HAP-1 (cell line): ENCODE measurements at places on chromosomes 6 and 20.

- no peak for DNase-seq
Measured at GRCh38 chr20:36579996-36580545, 6.7 kb downstream of the TGIF2 start.

DNA sequence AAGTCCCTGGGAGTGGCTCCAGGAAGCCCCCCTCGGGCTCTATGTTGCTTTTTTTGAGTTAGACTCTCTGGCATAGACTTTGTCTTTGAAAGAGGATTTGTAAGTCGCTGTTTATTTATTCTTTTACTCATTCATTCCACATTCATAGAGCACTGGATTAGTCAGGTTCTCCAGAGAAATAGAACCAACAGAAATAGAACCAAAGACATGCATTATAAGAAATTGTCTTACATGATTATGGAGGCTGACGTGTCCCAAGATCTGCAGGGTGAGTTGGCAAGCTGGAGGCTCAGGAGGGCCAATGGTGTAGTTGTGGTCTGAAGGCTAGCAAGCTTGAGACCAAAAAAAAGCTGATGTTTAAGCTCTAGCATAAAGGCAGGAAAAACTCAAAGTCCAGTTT lies 98.3 kb upstream of the CHD6 start:
- DNase-seq: no peak

DNA sequence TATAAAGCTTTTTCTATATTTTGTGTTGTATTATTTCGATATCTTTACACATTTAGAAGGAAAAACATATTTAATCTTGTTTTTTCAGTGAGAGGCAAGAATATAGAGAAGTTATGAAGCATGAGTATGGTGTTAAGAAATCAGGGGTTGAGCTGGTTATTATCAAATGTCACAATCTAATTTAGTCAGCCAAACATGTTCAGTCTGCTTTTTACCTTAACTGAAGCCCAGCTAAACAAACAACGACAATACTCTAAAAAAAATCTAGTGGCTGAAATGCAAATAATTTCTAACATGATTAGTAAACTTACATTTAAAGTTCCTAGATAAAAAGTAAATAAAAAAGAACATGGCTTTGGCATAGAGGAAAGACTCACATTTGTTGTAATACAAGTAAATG lies 433.8 kb upstream of the NRSN1 start:
- DNase-seq: no peak

GRCh38 chr6:3393836-3394202 lies 63.0 kb downstream of the SLC22A23 start:
- DNase-seq: no peak

DNA sequence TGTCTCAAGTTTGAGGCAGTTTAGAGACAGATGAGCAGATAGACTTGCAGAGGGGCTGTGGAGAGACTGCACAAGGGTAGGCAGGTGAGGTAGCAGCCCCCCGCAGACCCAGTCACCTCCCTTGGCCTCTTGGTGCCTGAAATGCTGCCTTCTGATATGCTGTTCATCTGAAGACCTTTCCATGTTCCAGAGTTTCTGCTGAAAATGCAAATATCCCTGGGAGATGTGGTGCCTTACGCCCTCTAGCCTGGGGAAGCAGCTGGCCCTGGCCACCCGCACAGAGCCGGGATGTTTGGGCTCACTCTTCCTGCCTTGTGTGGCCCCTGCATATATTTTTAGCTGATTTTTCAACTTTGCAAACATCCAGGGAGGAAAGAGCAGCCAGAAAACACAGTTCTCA lies 51.4 kb downstream of the TMEM242 start:
- DNase-seq: no peak

GRCh38 chr6:524803-525202 lies 132.1 kb downstream of the HUS1B start:
- no peak for DNase-seq

- DNase-seq: no peak
Measured at GRCh38 chr6:1827984-1828793, 218.5 kb downstream of the FOXC1 start.

- no peak for DNase-seq
Measured at GRCh38 chr6:21560249-21560648, 33.3 kb upstream of the SOX4 start.

GRCh38 chr6:18457065-18457737 lies 70.1 kb downstream of the RNF144B start:
- DNase-seq: no peak

GRCh38 chr6:11785774-11786579 lies 7.4 kb upstream of the ADTRP start:
- DNase-seq: no peak

- DNase-seq: no peak
Measured at GRCh38 chr6:150272976-150273315, 95.9 kb upstream of the IYD start.

DNA sequence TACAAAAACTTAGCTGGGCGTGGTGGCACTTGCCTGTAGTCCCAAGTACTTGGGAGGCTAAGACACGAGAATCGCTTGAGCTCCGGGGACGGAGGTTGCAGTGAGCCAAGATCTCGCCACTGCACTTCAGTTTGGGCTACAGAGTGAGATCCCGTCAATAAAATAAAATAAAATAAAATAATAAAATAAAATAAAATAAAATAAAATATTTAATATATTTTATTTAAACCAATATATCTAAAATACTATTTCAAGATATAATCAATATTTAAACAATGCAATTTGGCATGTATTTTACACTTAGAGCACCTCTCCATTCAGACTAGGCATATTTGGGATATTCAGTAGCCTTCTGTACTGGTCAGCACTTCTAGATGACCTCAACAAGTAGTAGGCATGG lies 142.1 kb downstream of the FOXA2 start:
- no peak for DNase-seq

DNA sequence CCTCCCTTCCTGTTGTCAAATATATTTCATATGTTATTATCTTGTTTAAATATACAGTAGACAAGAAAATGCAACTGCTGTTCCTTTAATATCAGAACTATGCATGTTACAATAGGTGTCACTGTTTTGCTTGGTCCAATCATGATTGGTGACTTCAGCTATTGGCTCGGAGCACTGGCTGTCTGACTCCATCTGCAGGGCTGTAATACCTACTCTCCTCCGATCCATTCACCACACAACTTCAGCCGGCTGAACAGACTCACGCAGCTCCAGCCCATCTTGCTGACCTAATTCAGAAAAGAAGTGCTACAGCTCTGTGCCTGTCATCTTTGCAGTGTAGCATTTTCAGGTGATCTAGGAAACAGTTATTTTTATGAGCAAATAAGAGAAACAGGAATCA lies at the start of gene BTBD3:
TSS of gene BTBD3 (plus strand) at position 231 of the 400 bp plus-strand sequence. CDS start 383 bp downstream, outside the sequence.
- no peak for DNase-seq

- no peak for DNase-seq
Measured at GRCh38 chr20:47606983-47607613, 105.4 kb downstream of the NCOA3 start.

- no peak for DNase-seq
Measured at GRCh38 chr6:158373214-158373613, 60.9 kb downstream of the TULP4 start.

DNA sequence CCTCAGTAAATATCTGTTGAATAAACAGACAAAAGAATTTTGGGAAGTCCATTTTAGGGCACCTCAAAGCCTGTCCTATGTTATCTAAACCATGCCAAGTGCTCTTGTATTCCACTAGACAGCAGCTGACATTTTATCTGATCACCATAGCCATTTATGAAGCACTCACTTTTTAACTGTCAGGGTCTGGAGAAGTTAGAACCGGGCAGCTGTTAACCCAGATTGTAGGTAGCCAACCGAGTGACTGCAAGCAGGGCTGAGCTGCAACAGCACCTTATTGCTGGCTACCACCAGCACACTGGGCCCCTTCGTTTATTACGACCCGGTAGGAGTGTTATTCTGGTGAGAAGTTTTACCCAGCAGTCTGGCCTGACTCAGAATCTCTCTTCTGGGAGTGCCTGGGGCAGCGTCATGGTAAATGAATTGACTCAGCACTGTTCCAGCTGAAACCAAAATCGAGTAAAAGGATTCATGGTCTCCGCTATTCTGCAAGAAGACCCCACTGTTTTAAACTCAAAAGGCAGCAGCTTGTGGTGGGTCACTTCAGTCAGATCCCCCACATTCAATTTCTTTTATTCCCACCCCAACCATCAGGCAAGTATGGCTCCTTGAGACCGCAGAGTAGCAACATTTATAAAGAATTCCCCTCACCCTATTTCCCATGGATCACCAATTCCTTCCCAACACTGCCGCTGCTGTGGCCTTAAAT lies 1.7 kb downstream of the UBE2V1 start:
- no peak for DNase-seq

GRCh38 chr6:11206576-11206975 lies 25.9 kb downstream of the NEDD9 start:
- no peak for DNase-seq

- DNase-seq: no peak
Measured at GRCh38 chr6:4188801-4189200, 53.4 kb upstream of the ECI2 start.

DNA sequence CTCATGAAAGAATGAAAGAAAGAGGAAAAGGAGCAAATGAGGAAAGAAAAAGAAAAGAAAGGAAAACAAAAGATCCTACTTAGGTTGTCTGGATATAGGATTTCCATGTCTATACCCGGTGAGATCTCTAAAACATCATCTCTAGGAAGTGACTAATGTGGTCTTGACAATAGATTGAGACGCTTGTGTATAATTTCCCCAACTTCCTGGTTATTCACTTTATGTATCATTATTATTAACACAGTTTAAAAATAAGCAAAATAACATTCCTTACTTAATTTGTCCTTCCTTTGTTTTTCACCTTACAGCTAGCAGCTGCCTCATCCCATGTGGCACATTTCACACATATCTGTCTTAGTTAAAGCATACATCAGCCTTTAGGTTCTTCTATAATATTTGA lies 27.0 kb downstream of the LAMA4 start:
- DNase-seq: no peak

- DNase-seq: no peak
Measured at GRCh38 chr6:43125555-43125954, 45.5 kb upstream of the SRF start.

- DNase-seq: no peak
Measured at GRCh38 chr6:13183415-13184088, 144.8 kb downstream of the TBC1D7 start.

DNA sequence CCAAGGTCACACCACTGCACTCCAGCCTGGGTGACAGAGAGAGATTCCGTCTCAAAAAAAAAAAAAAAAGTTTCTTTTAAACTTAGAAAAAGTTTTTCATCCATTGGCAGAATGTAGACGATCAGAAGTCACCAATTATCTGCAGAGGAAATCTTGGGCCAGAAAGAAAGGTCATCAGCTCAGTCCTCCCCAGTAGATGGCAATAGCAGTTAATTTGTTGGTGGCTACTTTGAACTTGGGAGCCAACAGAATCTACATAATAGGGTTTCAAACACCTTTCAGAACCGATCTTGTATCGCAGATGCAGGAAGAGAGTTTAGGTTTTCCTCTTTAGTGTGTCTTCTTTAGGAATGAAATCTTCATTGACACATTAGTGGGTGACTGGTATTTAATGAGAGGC lies 41.7 kb downstream of the LBP start:
- no peak for DNase-seq

DNA sequence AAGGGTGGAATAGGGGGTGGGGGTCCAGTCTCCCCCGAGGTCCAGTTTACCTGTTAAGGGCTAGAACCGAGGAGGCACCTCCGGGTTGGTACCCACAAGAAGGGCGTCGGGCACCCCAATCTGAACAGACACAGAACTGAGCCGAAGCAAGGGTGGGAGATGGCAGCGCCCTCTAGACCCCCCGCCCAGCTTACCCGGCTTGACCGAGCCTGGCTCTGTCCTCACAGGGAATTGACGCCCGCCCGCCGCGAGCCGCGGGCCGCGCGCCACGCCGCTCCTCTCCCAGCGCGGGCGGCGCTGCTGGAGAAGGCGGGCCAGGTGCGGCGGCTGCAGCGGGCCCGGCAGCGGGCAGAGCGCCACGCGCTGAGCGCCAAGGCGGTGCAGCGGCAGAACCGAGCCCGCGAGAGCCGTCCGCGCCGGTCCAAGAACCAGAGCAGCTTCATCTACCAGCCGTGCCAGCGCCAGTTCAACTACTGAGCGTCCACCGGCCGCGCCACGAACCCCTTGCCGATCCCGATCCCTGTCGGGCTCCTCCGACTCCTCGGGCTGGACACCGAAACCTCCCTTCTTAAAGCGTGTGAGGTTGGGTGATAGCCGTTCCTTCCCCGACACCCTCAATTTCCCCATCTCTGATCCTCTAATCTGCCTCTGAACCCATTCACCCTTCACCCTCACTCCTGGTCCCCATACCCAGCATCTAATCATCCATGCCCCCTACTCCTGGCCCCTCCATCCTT lies 5.9 kb downstream of the TP53INP2 start:
- peak; percentile 76 for DNase-seq

- DNase-seq: no peak
Measured at GRCh38 chr6:163709693-163710092, 295.2 kb downstream of the QKI start.

DNA sequence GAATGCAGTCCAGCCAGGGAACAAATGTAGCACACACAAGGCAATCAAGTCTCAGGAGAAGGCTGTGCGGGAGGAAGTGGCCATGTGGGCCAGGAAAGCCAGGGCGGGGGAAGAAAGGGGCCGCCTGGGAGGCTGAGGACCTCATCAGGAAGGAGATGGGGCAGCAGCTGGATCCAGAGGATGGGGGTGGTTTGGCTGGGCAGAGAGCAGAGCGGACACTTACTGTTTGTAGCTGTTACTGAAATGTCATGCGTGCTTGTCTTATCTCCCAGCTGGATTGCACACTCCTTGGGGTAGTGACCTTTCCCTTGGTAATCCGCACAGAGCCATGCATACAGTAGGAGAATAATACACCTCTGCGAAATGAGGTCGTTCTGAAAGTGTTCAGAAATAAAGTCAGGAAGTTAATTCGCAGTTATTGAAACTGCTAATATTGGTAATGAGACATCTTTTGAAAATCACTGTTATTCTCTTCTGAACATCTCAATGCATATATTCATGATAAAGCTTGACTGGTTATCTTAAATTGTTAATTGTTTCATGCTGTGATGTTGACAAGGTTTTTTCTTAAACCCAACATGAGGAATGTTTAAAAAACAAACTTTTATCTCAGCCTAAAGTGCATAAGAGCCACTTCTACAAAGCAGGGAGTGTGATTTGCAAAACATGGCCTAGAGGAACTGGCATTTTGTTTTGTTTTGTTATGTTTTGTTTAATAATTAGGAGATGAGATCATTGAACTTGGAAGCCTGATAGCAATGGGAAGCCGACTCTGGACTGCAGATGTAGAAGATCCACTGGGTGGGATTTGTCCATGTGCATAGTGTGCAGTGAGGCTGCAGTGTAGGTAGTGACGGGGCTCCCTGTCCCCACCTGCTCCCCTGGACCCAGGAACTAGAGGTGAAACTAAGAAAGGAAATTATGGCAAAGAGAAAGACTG lies 18.0 kb upstream of the MAP3K4 start:
- DNase-seq: no peak

DNA sequence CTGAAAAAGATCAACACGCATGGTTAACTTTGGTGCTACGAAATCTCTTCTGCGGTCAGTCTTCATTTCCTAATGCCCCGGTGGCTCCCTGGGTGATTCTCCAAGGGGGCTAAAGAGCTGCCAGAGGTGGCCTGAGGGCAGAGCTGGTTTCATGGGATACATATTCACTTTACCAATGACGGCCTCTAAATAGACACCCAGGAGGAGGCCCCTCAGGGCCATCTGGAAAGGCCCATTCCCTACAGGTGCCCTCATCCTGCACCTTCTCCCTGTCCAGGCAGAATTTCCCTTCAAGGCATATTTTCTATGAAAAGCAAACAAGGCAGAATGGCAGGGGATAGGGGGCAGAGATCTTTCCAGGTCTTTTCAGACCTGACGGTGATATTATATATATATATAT lies 12.5 kb downstream of the BNIP5 start:
- no peak for DNase-seq
